GF-D8 (cell line): ENCODE measurements at places on chromosomes 13 and 19.

DNA sequence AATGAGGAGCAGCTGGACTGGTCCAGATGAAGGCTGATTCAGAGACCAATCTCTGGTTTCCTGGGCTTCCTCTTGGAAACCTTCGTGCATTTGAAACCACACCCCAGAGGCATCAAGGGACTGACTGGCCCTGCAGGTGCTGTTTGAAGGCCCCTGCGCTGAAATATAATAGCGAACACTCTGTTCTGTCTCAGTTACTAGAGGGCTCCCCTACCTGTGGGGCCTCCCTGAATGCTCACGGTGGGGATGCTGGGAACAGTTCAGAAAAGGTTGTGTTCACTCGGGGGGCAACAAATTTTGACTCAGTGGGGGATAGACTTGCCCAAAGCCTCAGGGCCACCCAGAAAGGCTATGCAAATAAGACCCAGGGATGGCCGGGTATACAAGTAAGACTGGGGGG is 6.4 kb downstream of the CCDC8 start:
- no peak for DNase-seq

DNA sequence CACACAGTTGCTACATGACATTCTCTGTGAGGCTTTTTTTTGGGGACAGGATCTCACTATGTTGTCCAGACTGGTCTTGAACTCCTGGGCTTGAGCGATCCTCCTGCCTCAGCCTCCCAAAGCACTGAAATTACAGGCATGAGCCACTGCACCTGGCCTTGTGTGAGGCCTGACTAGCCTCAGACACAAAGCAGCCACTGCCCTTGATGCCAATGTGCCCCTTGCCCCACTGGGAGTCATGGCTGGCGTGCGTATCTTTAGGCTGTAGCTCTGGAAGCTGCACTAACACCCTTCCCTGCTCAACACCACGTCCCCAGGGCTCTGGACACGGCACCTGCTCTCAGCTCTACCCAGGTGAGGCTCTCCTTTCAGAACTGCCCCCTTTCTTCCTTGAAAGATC is 14.5 kb upstream of the KPTN start:
- no peak for DNase-seq

- DNase-seq = no peak
Observed at GRCh38 chr13:99326012-99326411, 18.8 kb upstream of the GPR183 start.

DNA sequence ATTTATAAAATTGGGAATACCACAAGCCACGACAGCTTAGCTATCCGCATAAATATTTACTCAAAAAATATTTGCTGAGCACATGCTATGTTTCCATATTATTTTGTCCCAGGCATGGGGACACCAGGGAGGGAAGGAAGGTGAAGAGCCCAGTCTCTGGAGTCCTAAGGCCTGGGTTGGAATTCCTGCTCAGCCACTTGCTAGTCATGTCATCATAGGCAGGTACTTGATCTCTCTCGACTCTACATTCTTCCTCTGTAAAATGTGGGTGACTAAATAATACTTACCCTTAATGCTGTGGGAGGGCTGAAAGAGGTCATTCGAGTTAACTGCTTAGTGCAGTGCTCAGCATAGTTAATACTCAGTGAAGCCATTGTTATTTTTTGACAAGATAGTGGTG is 4.3 kb upstream of the RNASEH2B start:
- DNase-seq = no peak

GRCh38 chr19:2461751-2462634 is 5.2 kb upstream of the LMNB2 start:
- DNase-seq = no peak

DNA sequence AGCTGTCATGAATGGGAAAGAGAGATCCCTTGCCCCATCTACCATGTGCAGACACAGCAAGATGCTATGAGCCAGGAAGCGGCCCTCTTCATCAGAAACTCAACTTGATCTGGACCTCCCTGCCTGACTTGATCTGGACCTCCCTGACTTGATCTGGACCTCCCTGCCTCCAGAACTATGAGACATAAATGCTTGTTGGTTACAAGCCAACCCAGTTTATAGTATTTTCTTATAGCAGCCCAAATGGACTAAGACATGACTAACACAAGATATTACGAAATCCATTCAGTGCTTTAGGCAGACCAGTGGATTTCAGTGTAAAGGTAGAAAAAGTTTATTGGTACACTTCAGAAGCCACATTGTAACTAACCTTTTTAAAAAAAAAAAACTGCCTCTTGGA is 15.6 kb downstream of the PCID2 start:
- DNase-seq = no peak

GRCh38 chr13:33078263-33078662 is 62.0 kb downstream of the KL start:
- no peak for DNase-seq
